ENCODE measurements at places on chromosomes 4 and X.

- DNase-seq: peak; percentile 28
Measured at GRCh38 chr4:152528060-152528459, 7.8 kb downstream of the FBXW7 start.

- DNase-seq: no peak
Measured at GRCh38 chr4:125573368-125573767, 258.6 kb downstream of the FAT4 start.

GRCh38 chrX:69615342-69615741, 571 bp upstream of the EDA start:
- no peak for DNase-seq

DNA sequence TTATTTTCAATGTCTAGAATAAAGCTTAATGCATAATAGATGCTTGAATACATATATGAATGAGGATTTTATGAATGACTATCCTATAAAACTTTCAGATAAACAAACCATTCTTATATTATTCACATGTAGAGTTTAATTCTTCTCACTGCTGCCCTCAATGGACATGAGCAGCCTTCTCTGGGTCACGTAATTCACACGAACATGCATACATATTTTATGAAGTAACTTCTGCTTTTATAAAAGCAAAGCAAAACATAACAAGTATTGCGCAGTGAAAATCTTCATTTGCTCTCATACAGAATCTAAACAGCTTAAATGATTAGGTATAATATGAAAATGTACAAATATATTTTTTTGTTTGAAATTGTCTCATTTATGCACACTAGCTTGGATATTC, 116.7 kb downstream of the TMA16 start:
- DNase-seq: no peak

DNA sequence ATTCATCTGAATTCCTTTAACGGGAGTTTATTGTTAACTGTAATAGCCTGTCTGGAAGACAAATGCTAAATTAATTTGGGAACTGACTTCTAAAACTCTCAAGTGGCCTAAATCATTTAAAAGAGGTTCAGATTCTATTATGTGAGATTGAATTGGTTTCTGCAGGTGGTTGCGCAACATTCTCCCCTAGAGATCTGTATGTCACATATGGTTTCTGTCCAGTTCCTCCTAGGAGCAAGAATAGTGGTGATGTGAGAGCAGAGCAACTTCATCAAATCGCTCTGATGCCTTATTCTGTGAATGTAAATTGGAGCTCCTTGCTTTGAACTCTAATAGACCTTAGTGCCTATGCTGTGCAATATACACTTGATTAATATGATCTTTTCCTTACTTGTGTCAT, 144.6 kb upstream of the GPR101 start:
- DNase-seq: no peak

DNA sequence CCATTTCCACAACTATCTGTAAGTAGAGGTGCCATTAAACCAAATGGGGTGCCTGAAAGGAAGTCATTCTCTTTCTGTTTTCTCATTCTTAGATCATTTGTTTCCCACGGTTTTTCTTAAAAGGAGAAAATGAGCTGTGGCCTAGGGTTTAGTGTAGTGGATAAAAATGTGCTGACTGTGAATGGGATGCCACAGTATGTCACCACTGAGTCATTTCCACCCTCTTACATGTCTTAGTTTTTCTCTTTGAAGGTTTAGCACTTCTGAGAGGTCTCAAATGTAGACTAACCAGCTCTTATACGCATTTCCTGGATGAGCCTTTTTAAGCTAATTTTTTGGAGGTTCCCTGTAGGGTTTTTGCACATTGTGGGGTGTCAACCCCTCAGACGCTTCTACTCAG, 244.5 kb upstream of the SPANXN1 start:
- DNase-seq: no peak

GRCh38 chr4:152858934-152859333, 77.2 kb upstream of the FHDC1 start:
- no peak for DNase-seq

DNA sequence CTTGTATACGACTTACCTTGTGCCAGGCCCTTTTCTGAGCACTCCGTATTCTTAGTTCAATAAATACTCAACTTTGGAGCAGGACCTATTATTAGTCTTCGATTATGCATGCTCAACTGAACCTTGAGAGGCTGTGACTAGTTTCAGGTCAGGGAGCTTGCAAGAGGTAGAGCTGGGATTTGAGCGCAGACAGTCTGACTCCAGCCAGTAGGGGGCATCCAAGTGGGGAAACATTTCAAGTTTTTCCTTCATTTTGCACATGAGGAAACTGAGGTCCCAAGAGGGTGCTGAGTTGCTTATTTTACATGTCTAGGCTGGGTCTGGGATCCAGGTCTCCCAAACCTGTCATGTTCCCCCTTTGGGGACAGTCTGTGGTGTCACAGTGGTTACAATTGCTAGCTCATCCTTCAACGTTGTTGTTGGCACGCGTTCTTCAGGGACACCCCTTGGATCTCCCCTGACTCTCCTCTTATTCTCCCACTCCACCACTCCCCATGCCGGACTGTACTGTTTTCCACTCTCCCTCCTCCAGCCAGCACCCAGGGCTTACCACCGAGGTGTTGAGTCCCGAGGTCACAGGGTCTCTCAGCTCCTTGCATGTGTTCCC, 6.7 kb upstream of the PRICKLE3 start:
- peak; percentile 31 for DNase-seq

- no peak for DNase-seq
Measured at GRCh38 chrX:67288156-67288555, 255.7 kb upstream of the AR start.

DNA sequence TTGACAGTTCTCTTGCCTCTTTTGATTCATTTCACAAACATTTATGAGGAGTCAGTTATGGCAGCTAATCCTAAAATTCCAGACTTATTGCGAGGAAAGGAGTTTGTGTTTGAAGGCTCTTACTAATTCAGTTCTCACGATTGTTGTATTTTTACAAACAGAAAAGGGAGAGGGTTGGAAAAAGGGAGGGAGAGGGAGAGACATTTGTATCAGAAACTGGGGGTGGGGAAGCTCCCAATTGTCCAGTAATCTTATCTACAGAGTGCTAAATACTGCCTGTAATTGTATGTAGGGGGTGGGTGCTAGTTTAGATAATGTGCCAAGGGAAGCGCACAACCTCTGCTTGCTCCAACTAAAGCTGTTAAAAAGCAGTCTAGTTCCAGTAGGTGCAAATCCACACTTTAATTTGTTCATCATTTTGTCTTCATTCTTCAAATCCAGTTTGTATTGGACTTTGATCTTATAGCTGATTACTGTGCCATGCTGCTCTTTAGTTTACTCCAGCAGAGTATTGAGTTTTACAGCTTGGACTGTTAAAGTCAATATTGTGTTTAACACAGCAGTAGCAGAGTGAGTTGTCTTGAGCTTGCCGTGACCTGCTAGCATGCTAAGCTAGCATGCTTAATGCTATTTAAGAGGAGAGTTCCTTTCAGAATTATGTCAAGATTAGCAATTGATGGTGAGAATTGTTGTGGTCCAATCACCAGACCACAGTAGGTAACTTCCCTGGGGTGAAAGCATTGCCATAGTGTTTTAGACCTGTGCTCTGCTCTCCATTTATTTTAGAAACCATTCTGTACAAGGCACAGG, 13.9 kb downstream of the FNIP2 start:
- DNase-seq: no peak

- no peak for DNase-seq
Measured at GRCh38 chr4:76957004-76957738, 7.6 kb downstream of the SEPTIN11 start.

GRCh38 chrX:56761167-56761566, 32.1 kb downstream of the NBDY start:
- DNase-seq: no peak

DNA sequence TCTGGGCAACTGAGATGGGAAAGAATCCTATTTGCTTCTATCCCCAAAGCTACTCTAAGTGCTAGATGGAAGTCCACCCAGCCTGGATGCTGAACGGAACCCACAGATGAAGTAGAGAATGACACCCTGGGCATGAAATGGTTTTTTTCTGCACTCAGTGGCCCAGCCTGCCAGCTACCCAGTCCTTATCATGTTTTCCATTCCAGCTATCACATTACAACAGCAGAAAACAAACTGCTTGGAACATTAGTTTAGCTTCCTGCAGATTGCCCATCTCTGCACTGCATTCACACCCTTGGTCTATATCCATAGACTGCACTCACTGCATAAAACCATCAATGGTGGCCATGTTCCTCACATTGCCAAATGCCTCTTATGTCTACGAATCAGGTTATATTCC, 79.1 kb downstream of the NYX start:
- no peak for DNase-seq

DNA sequence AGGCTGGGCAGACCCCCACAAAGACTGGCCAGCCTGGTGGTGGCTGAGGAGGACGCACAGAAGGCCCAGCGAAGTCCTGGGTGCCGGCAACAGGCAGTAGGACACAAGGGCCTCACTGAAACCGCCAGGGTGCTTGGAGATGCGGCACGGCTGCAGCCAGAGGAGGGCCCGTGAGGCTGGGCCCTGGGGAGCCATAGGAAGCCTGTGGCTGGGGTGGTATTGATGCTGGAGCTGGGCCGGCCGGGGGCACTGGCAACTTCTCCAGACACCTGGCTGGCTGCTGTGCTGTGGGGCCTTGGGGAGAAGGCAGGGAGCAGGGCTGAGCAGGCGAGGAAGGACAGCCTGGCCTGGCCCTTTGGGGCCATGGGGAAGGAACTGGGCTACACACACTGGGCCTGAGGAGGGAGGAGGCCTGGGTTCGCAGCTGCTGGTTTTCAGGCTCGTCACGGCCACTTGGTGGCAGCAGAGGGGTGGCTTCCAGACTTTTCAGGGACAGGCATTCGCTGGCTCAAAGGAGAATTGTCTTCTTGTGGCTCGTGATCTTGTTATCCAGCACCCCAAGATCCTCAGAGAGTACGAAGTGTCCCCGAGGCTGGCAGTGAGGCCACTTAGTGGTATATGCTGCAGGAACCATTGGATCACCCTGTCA, 37.2 kb downstream of the ATP2B3 start:
- DNase-seq: peak; percentile 24

GRCh38 chrX:133005042-133005441, 46.6 kb upstream of the HS6ST2 start:
- no peak for DNase-seq

GRCh38 chrX:53262918-53263394, 18.4 kb downstream of the IQSEC2 start:
- no peak for DNase-seq

DNA sequence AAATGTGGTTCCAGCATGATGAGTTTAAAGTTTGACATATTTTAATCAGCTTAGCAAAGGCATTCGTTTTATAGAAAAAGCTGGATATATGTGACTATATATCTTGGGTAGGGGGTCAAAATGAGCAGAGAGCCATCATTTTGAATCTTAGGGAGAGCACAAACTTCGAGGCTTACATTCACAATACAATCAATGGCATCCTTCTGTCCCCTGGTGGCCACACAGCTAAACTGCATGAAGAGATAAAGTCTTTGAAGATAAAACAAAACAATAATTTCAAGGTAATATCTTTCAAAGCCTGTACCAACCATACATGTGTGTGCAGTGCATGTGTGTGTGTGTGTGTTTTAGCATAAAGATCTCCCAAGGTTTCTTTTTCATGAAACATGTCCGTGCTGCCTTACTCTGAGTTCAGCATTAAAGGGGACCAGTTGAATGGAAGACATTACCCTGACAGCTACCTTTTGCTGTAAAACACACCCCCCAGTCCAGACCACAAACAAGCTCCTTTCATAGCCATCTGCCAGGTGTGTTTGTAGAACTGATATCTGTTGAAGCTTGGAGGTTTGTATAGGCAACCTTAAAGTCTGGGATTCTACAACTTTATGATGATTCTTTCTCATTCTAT, 22.0 kb downstream of the DYNLT3 start:
- peak; percentile 47 for DNase-seq

DNA sequence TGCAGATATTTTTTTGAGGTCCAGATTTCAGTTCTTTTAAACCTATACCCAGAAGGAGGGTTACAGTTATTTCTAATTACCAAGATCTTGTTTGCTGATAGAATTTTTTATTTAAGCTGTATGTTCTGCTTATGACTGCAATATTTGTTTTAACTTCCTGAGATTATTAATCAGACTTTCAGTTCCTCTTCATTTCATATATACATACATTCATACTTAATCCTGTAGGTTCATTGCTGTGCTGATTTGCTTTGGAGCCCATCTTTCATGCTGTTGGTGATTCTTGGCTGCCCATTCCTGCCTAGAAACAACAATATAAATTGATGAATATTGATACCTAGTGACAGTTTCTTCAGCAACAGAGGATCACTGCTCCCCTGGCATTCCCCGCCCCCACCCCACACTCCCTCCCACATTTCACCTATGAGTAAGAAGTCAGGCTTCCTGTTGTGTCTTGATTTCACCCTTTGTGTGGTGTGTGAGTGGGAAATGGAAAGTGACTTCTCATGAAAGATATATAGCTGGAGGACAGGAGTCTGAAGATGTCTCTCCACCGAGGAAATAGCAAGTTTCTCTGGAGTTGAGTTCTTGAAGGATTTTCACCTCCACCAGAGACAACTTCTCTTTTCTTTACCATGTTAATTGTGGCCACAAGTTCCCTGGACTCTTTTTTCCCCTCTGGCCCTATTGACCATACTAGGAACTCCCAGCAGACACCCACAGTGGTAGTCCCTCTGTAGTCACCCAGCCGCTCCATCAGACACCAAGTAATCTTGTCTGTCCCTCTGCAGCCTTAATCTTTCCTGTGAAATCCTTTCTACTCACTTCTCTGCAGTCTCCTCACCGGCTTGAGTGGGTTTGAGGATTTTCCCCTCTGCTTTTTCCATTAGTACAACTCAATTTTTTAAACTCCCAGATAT, 118.4 kb downstream of the ASB9 start:
- DNase-seq: no peak

DNA sequence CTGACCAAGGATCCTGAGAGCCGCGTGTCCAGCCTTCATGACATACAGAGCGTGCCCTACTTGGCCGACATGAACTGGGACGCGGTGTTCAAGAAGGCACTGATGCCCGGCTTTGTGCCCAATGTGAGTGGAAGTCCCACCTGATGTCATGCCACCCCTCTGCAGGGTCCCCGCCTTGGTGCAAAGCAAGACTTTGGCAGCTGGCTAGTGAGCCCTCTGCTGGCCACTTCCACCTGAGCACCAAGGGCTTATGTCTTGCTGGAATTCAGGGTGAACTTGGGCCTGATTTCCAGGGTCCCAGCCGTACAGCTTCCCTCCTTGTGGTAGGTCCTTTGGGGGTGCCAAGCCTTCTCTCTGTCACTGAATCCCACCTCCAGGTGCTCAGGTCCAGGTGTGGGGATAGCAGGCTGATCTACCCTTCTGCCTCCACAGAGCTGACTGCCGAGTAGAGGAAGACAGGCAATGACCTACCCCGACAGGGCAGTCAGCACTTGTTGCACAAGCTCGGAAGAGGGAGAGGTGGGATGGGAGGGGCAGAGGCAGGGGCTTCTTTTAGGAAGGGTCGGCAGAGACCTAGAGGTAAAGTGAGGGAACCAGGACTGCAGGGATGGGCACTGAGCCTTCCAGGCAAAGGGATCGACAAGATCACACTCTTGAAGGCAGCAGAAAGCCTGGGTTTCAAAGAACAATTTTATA, 248.1 kb downstream of the EVC2 start:
- no peak for DNase-seq
